ENCODE measurements at places on chromosomes 5 and 9.
A peak's percentile ranks its signal among the peaks of the same experiment; 100 is the strongest.

GRCh38 chr5:139458580-139459407, 3.7 kb downstream of the ECSCR start:
- no peak for DNase-seq

DNA sequence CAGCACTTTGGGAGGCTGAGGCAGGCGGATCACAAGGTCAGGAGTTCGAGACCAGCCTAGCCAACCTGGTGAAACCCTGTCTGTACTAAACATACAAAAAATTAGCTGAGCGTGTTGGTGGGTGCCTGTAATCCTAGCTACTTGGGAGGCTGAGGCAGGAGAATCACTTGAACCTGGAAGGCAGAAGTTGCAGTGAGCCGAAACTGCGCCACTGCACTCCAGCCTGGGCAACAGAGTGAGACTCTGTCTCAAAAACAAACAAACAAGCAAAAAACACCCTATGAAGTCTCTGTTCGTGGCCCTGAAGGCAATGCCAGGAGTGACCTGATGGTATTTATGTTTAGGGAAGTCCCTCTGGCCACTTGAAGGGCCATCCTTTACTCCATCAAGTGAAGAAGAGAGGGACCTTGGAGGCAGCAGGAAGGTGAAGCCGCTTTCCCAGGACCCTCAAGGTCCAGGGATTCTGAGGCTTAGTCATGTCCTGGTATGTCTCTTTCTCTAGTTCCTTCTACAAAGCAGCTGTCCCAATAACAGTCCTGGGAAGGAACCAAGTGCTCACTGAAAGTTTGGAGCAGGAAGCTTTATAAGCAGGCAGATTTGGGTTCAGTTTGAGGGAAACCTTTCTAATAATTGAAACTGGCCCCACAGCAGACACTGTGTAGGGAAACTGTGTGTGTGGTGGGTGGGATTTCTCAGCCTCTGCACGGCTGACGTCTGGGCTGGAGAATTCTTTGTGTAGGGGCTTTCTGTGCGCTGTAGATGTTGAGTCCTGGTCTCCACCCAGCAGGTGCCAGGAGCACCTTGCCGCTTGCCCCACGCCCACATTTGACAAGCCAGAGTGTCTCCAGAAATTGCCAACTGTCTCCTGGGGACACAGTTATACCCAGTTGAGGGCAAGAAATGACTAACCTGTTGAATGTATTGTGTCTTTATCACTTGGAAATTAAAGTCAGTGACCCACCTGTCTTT, 12.5 kb downstream of the PHF2 start:
- DNase-seq, result peak; percentile 14

DNA sequence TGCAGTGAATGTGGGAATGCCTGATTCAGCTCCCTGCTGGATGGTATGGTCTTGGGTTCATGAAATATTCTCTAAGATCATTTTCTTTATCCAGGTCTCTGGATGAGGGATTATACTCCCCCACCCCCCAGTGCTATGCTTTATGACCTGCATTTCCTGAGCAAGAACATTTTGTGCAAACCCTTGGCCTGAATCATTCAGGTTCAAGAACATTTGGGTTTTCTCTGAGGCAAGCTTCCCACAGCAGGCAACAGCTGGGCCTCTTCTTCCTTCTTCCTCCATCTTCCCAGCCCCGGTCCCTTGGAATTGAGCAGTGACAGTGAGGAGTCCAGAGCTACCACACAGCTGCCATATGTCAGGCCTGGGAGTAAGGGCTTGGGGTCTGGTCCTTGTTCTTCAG, 58.6 kb upstream of the TNFSF15 start:
- no peak for DNase-seq

DNA sequence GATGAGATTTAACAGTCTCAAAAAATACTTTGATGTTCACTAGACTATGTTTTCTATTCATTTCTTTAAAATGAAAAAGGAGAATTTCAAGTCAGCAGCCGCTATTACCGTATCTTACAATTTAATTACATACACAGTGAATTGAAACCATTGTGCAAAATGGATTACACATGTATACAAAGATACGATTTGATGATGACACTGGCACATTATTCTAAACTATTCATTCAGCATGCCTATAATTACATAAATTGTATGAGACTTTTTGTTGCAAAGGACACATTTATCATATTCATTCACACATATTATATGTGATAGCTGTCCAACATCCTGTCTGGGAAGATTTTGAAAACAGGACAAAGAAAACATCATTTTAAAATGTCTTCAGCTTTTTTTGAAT, 118.3 kb upstream of the VCAN start:
- DNase-seq, result no peak

- DNase-seq, result no peak
These were observed at the start of gene ADAMTS19 for GRCh38 chr5:129459777-129460671. Gene ADAMTS19, plus strand, starts transcription at chr5:129460298. Its CDS starts 94 bp downstream, at chr5:129460392.

GRCh38 chr5:179292681-179293635, 52.3 kb downstream of the ADAMTS2 start:
- no peak for DNase-seq

DNA sequence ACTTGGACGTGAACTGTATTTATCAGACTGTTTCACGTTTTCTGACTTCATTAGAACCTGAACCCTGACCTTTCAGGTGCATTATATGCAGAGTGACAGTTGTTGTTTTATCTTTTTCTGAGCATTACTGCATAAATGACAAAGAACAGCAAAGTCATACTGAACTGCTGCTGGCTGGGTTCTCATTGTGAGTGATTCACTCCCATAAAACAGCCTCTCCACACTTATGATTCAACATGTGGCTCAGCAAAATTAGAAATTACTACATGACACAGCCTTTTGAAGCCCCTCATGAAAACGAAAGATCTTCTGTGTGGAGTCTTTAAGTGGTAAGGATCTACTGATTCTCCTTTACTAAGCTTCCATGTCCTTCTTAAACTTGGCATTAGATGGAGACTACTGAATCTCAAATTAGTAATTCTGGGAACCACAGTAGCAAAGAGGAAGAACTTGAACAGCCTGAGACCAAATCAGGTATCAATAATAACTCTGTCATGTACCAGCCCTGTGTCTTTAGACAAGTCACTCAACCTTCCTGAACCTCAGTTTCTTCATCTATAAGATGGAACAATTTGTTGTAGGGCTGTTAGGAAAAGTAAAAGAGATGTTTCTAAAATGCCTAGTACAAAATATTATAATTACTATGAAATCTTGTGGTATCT, 172.3 kb upstream of the GNA14 start:
- DNase-seq, result no peak

DNA sequence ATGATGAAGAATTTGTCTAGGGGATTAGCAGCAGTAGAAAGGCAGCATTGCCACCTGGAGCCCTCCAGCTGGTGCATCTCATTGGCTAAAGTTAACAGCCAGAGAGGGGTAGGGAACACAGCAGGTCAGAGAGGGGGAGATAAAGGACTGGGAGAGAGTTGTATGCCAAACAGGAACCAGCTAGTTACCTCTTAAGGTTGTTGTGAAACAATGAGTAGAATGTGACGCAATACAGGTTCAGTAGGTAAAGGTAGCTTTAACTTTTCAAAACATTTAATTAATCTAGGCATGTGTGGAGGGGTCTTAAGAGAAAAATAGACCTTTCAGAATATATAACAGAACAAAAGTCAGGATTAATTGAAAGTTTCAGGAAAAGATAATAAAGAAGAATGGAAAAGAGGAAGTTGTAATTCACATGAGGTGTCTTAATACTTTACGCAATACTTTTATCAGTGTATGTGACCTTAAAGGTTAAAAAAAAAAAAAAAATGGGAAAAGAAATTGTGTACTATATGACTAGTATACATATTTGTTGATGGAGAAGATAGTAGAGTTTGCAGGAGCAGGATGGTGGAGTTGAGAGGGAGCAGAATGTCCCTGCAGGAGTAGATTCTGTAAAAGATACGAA, 14.3 kb downstream of the FBXO38 start:
- no peak for DNase-seq

- DNase-seq, result no peak
These were observed 151.7 kb upstream of the ZNF366 start for GRCh38 chr5:72658761-72659540.

DNA sequence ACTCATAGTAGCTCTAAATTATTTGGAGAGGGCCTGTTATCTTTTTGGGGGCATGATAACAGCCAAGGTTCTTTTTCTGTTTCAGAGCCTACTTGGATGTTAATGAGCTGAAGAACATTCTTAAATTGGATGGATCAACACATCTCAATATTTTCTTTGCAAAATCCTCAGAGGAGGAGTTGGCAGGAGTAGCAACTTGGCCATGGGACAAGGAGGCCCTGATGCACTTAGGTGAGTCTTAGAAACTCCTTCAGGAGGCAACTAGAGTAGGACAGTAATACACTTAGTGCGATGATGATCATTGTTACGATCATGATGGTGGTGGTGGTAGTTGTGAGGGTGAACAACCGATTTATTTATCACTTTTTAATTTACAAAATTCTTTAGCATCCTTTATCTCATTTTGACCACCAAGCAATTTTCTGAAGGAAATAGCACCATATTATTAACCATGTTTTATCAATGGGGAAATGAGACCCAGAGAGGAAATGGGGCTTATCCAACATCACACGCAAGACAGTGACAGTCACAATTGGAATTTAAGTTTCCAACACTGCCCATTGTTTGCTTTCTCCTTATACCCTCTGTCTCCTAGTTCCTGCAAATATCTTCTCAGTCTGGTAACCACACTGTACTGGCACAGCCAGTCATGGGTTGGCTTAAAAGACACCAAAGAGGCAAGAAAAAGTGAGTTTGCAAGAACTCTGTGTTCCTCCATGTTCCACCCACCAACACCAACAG, 54.0 kb downstream of the PAPPA start:
- no peak for DNase-seq
